ENCODE measurements at places on chromosomes 13 and 19.

- no peak for DNase-seq
Observed at GRCh38 chr19:56271151-56271550, 1.4 kb upstream of the EDDM13 start.

GRCh38 chr19:29247051-29247450, 34.1 kb upstream of the UQCRFS1 start:
- DNase-seq, result no peak

DNA sequence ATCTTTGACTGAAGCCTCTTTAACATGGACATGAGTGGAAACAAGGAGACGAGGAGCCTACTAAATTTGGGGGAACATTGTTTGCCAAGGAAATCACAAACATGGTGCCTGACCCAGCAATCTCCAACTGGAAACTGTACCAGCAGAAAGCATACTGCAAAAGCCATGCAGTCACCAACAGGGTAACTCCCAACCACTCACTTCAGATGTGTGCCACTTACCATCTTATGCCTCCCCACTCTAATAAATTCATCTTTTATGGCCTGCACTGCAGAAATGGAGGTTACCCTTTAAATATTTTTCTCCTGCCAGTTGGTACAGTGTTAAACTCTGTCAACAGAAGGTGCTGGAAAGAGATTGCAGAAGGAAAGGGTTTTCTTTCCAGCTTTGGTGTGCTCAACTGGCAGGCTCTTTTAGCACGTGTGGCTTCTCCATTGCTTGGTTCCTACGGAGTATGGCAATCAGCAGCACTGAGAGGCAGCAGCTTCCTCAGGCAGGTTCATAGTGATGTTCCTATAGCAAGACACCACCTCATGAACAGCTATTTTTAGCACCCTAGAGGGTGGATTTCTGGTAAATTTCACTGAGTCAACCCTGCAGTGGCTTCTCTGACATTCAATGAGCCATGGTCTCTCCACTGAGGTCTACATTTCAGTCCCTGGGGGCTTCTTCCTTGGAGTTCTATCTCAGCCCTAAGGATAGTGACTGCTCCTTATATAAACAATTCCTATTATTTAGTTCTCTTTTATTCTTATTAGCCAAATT, 21.4 kb downstream of the MIR17HG start:
- DNase-seq, result no peak

DNA sequence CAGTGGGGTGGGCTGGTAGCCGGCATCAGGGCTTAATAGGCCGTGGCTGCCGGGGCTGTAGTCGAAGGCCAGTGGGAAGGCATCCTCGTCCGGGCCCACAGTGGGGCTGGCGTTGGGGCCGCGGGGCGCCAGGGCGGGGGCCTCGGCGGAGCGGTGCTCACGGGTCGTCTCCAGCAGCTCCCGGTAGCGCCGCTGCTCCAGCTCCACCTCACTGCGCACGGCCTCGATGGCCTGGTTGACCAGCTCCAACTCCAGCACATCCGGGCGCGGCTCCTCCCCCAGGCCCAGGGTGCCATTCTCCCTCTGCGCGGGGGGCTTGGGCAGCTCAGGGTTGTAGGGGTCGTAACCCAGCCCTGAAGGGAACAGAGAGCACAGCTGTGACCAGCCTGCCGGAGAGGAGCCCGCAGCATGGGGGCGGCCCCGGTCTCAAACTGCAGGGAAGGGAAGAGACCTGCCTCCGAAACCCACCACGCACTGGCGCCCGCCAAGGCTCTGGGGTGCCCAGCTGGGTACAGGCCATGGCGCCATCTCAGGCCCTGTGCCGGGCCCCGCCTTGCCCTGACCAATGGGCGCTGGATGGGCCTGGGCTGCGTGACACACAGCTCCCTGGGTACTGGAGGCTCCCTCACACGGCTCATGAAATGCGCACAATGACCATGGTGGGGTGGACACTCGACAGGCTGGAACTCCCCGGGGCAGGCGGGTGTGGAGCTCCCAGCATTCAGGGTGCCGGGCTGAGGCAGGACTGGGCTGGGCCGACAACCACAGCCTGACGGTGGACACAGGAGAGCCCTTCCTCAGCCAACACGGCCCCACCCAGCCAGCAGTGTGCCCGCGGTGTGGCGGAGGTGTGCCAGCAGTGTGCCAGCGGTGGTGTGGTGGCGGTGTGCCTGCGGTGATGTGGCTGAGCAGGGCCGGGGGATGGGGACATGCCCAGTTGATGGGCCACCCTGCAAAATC, 16.5 kb upstream of the ATP8B3 start:
- no peak for DNase-seq

GRCh38 chr13:53341144-53341510, 312.5 kb downstream of the OLFM4 start:
- DNase-seq, result no peak

- no peak for DNase-seq
Observed at GRCh38 chr13:60755380-60756163, 358.6 kb downstream of the TDRD3 start.

DNA sequence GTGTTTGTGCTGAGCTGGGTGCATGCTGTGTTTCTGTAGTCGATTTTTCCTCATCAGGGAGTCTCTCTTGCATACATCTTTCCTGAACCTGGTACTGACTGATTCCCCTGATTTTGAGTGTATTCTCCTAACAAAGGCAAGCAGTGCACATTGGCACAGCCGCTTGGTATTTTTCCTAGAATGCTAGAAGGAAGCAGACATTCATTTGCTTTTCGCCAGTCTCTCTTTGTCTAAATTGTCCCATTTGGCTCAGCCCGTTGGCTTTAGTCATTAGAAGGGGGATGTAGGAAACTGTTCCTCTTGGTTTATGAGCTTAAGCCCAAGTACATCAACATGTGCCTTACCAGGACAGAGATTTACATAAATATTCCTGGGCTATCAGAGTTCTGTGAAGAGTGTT, 266.1 kb upstream of the TMTC4 start:
- peak; percentile 70 for DNase-seq

- no peak for DNase-seq
Observed at GRCh38 chr13:60162096-60162495, 1.6 kb downstream of the DIAPH3 start.
